ENCODE measurements at places on chromosomes 13 and 19.

DNA sequence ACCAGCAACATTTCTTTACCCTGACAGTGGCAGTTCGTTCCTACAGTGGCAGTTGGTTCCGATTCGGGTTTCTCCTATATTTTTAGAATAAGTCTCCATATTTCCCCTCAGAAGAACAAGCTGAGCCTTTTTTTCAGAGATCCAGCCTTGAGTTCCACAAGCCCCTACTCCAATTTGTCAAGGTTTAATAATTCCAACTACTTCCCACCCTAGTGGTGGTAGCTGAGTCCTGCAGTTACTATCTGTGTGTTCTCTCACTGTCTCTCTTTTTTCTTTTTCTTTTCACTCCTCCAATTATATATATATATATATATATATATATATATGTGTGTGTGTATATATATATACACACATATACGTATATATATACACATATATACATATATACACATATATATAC lies 1347.3 kb downstream of the PCDH9 start:
- no peak for DNase-seq

DNA sequence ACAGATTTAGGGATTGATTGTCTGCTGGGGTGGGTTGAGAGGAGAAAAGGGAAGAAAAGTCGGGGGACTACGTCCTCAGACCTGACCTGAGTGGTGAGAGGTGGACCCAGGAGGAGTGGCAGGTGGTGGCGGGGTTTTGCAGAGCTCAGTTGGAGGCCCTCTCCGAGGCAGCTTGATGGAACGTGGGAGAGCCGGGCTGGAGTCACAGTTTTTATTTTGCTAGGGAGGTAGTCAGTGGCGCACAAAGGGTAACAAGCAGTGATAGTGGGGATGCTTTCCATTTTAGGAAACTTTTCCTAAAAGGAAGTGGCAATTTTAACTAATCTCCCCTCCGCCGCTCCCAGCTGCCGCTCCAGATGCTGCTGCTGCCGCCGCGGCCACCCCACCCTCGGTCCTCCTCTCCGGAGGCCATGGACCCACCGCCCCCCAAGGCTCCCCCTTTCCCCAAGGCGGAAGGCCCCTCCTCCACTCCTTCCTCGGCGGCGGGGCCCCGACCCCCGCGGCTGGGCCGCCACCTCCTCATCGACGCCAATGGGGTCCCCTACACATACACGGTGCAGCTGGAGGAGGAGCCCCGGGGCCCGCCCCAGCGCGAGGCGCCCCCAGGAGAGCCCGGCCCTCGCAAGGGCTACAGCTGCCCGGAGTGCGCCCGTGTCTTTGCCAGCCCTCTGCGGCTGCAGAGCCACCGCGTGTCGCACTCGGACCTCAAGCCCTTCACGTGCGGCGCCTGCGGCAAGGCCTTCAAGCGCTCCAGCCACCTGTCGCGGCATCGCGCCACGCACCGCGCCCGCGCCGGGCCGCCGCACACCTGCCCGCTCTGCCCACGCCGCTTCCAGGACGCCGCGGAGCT lies 1.1 kb upstream of the ZNF581 start:
- DNase-seq: no peak

DNA sequence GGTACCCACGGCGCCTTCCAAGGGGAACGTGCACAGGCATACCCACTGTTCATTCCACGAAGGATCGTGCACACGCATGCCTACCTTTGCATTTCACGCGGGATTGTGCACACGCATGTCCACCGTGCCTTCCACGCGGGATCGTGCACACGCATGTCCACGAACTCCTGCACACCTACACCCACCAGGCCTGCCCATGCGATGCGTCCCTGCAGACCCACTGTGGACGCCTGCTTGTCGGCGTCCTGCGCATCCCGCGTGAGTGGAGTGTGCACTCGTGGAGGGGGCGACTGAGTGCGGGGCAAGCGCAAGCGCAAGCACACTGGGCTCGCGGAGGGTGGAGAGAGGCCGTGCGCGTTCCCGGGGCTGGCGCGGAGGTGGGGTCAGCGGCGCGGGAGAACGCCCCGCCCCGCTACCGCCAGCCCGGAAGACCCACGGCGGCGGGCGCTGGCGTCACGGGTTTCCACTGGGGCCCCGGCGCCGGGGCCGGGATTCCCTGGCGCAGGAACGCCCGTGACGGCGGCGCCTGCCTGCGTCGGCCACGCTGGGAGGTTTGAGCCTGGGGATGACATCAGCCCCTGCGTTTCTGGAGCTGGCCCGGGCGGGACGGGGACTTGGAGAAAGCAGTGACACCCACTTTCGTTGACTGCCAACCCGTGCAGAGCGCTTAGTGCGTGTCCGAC lies 18.7 kb downstream of the GADD45B start:
- no peak for DNase-seq

- no peak for DNase-seq
These were observed 85.4 kb downstream of the SLC7A1 start for GRCh38 chr13:29509999-29510589.

DNA sequence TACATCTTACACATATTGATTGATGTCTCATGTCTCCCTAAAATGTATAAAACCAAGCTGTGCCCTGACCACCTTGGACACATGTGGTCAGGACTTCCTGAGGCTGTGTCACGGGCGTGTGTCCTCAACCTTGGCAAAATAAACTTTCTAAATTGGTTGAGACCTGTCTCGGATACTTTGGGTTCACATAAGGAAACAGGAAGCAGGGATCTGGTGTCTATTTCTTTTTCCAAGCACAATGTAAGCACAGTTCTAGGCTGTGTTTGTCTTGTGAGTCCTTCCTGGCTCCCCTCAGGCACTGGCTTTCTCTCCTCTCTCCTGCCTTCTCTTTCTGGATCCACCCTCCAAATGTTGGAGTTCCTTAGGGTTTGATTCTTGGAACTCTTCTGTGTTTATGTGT lies 27.6 kb upstream of the TPT1 start:
- DNase-seq: no peak

DNA sequence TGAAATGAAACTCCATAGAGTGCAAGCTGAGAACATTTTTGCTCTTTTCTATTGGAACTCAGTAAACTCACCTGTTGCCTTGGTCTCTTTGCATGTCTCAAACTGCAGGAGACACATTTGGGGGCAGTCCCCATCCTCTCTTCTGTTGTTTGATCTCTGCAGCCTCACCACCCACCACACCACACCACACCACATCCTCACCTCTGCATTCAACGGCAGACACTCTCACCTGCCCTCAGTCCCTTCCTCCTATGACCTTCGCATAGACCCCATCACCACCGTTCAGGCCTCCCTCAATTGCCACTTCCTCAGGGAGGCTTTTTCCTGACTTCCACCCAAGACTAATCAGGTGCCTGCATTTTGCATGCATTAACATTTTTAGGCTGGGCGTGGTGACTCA lies 14.4 kb upstream of the TPM4 start:
- DNase-seq: no peak

- DNase-seq: no peak
These were observed 6.3 kb downstream of the MYADM start for GRCh38 chr19:53873773-53874605.

- no peak for DNase-seq
These were observed 17.9 kb upstream of the OR10H5 start for GRCh38 chr19:15769586-15769985.

DNA sequence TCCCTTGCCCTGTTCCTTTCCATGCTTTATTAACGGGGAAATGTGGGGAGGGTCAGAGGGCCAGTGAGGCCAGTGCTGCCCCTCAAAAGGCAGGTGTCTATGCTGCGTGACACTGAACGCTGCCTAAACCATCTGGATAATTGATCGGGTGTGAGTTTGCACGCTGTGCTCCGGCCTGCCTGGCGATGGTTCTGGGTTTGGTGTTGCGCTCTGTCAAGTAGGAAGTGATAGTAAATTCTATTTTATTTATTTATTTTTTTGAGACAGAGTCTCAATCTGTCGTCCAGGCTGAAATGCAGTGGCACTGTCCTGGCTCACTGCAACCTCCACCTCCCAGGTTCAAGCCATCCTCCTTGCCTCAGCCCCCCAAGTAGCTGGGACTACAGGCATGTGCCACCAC lies 86.5 kb downstream of the ATP11A start:
- DNase-seq: no peak
